EL (cell line): ENCODE measurements at places on chromosomes 5 and 9.
A peak's percentile ranks its signal among the peaks of the same experiment; 100 is the strongest.

- no peak for DNase-seq
Observed at GRCh38 chr9:88372103-88372654, 16.1 kb upstream of the SPIN1 start.

DNA sequence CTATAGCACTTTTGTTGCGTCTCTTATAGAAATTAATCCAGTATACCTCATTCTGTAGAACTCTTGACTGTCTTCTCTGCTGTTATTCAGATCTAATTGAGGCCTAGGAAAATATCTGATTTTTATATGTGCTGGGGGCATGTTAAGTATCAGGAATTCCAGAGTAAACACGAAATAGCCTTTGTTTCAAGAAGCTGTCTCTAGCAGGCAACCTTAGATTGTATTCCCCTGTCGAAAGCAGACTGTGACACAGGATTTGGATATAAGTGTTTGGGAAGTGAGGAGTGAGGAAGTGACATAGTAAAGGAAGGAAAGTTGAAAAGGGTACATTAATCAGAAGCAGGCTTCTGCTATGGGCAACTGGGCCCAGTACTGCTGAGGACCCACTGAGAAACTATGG is 72.1 kb upstream of the RASA1 start:
- DNase-seq, result peak; percentile 33

GRCh38 chr9:34654323-34655051 is 2.5 kb downstream of the IL11RA start:
- DNase-seq, result peak; percentile 41

DNA sequence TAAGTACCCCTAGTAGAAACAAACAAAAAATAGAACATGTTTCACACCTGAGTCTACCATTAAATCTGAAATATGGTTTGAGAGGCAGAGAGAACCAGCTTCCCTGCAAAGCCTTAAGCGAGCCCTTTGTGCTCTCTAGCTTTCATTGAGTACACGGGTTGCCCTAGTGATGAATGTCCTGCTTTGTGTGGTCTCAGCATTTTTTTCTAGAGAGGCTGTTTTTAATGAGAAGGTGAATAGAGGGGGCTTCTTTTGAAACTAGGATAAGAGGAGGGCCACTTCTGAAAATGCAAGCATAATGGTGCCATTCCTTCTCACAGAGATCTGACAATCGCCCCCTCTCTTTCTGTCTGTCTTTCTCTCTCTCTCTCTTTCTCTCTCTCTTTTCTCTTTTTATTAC is 131.3 kb downstream of the MACIR start:
- no peak for DNase-seq

- DNase-seq, result peak; percentile 92
Observed at GRCh38 chr9:131179561-131180219, 54.3 kb downstream of the NUP214 start.

- no peak for DNase-seq
Observed at GRCh38 chr9:69469136-69469535, 144.1 kb downstream of the ENTREP1 start.
